ENCODE measurements at places on chromosomes 6 and 20.
A peak's percentile ranks its signal among the peaks of the same experiment; 100 is the strongest.

- DNase-seq: no peak
These were observed 567.4 kb downstream of the CBLN4 start for GRCh38 chr20:55437798-55438415.

GRCh38 chr20:62428396-62429295, 1.3 kb upstream of the RBBP8NL start:
- DNase-seq: no peak

- DNase-seq: no peak
These were observed 271.7 kb upstream of the CHD6 start for GRCh38 chr20:41889844-41890224.

DNA sequence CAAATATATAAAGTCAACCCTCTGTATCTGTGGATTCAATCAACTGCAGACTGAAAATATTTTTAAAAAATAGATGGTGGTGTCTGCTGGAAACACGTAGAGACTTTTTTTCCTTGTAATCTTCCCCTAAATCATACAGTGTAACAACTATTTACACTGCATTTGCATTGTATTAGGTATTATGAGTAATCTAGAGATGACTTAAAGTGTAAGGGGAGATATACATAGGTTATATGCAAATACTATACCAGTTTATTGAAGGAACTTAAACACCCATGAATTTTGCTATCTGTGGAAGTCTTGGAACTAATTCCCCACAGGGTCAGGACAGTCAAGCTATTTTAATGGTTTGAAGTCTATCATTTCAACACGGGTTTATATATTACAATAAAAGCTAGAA, 10.2 kb downstream of the HDAC2 start:
- DNase-seq: no peak

- DNase-seq: no peak
These were observed 297.8 kb downstream of the TAF4 start for GRCh38 chr20:61767761-61768494.

GRCh38 chr6:81933089-81933488, 180.6 kb upstream of the TENT5A start:
- DNase-seq: no peak

- DNase-seq: no peak
These were observed 7.5 kb upstream of the NUP153 start for GRCh38 chr6:17714177-17714576.

GRCh38 chr6:46288835-46289234, 118.1 kb upstream of the ENPP5 start:
- DNase-seq: no peak

GRCh38 chr20:23622839-23623343, 14.9 kb downstream of the CST3 start:
- no peak for DNase-seq

DNA sequence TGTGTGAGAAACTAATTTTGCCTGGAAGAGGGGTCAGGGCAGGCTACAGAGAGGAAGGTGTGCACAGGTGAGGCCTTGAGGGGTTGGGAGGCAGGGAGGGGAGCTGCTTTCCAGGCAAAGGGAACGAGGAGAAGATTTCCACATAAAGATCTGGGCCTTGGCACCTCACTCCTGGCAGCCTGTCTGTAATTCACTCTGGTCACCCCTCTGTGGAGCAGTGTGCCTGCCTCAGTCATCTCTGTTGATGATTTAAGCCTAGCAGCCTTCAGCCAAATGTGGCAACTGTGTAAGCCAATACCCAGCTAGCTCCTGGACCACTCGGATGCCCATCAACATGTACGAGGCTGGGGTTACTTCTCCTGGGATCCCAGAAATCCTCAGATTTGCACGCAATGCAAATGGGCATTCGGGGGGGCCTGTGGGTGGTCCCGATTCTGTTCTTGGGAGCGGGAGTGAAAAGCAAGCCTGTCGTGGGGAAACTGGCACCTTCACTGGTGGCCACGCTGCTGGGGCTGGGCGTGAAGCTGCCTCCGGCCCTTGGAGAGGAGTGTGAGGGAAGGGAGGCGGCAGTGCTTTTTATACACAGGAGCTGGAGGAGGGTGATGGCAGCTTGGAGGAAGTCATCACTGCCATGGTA, 360.4 kb downstream of the ZFAND3 start:
- peak; percentile 1 for DNase-seq

DNA sequence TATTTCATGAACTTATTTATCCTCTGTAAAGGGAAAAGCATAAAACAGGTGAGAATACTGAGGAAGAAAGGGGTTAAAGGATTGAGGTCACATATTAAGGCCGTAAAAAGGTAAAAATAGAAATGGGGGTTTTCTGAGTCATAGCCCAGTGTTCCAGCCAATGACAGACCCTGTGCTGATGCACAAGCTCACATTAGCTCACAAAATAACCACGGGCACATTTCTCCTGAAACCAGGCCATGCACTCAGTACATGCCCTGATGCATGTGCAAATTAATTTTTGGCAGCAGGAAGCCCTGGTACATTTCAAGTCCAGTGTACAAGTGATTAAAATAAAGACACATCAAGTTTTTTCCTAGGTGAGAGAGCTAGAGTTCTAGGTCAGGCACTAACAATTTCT, 194.4 kb downstream of the TMEM200A start:
- no peak for DNase-seq

DNA sequence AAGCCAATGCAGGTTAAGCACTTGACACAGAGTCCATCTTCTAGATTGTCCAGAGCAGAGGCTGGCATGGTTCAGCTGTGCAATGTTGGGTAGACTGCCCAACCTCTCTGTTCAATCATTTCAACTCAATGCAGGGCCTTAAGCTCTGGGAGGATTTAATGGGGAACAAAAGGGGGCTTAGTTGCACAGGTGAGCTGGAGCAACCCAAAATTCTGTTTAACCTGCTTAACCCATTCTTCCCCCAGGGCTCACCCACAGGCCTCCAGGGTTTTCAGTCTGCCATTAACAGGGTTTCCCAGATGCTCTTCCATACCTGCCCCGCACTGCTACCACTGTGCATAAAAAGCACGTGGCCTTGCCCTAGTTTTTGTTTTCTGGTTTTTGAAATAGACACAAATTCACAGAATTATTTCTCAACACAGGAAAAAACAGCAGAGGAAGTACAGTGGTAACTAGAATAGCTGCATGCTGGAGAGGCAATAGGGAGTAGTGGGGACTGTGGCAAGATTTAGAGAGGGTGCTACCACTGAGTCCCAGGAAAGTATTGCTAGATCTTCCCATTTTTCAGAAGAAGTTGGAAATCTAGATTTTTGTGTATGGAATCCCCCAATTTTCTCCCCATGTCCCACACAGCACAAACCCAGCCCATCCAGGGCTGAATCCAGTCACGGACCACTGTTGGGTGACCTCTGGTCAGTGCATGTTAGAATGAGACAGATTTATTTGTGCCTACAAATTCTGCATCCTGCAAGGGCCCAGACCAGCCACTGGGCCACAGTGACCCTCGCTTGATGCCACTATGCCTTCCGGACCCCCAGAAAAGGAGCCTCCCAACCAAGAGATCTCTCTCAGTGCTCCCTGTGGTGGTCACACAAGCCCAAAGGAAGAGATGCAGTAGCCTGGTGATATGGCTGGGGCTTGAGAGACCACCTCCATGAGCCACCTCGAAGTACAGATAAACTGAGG, 4.6 kb downstream of the PTGIS start:
- no peak for DNase-seq

- DNase-seq: no peak
These were observed 40.0 kb downstream of the RSPH3 start for GRCh38 chr6:158960026-158960425.

- no peak for DNase-seq
These were observed 88.7 kb downstream of the KCNB1 start for GRCh38 chr20:49393803-49394202.

GRCh38 chr20:48574383-48574782, 253.4 kb downstream of the PREX1 start:
- no peak for DNase-seq

DNA sequence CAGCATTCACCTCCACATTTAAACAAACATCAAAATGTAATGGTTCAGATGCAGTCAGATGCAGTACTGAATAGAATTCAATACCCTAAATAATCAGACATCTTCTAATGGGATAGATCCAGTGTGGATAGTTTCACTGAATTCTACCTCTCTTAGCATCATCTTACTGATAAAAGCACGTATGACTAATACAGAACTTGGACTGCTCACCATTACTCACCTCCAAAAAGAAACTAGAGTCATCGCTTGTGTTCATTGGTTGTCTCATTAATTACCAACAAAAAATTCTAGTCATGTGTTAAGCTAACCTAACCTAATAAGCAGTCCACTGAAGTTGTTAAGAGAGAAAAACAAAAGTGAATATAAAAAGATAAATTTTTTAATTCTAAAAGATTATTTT, 165.9 kb upstream of the IRAK1BP1 start:
- no peak for DNase-seq

GRCh38 chr20:53463101-53463972, 130.3 kb downstream of the ZNF217 start:
- no peak for DNase-seq

DNA sequence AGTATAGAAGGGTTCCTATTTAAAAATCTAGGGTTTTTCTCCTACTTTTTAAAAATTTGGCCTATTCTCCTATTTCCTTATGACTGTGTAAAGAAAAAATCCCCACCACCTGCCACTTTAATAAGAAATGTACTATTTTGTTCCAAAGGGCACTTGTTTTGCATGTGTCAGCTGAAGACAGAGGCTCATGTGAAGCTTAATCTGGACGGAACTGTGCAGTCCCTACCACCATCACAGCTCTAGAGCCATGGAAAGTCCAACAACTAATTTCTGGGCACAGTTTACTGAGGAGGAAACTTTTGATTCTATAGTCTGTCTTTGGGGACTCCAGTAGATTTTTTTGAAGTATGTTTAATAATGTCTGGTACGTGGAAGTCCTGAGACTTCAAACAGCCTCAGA, 60.0 kb upstream of the AHI1 start:
- no peak for DNase-seq

DNA sequence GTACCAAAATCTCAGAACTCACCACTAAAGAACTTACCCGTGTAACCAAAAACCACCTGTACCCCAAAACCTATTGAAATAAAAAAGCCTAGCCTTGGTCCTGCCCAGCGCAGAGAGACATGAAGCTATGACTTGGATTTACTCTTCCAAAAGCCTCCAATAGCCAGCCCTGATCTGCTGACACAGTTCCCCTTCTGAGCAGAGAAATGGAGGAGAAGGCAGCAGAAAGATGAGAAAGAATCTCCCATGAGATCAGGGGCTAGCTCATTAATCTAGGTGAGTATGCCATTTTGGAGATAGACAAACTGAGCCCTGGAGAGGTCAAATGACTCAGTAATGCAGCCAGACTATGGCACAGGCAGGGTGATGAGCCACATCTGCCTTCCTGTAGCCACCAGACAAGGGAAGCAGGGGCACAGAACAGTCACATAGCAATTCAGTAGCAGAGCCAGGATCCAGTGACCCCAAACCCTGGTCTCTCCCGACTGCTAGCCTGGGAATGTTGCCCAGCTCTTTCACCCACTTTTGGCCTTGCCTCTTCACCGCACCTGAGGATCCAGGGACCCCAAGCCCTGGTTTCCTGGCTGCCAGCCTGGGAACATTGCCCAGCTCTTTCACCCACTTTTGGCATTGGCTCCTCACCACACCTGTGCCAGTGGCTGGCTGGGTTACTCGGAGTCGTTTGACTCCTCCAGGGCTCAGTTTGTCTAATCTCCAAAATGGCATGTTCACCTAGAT, 7.2 kb upstream of the SDCBP2 start:
- no peak for DNase-seq

GRCh38 chr6:131231891-131232290, 96.6 kb downstream of the AKAP7 start:
- DNase-seq: no peak

DNA sequence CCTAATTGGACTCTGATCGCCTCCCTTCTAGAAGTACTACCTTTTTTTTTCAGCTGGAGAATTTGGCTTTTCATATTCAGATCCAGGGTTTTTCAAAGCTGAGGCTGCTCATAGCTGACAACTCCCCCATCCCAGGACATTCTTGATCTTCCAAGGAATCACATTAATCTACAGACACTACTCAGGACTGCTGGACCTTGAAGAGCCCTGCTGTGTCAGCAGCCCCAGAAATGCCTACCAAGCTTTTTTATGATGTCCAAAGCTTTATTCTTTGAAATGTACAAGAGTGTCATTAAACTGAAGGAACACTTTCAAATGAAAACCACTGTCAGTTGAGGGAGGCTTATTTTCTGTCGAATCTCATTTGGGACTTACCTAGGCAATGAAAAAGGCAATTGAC, 704.1 kb downstream of the PTPRT start:
- DNase-seq: no peak

DNA sequence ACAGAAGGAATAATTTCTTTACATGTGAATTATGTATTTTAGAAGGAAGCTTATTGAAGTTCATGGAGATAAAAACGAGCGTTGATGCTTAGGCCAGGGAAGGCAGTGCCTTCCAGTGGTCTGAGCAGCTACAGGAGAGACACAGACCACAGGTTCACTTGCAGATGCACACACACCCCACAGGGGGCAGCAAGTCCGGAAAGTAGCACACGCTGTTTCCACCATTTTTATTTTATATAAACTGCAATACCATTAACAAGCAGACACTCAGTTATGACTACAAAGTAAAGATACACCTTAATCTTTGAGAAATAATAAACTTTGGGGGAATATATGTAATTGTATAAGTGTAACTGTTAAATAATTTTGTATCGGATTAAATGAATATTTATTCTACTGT, 13.5 kb upstream of the DACT2 start:
- DNase-seq: no peak

DNA sequence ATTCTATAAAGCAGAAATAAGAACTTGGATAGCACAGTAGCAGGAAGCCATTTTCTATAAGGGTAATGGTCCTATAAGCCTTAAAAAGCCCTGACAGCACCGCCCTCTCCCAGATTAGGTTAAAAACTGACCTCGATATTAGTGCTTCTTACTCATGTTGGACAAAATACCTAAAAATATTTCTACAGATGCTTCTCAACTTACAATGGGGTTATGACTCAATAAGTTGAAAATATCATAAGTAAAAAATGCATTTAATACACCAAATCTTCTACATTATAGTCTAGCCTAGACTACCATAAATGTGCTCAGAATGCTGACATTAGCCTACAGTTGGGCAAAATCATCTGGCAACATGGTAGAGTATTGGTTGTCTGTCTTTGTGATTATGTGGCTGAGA, 70.3 kb downstream of the SESN1 start:
- DNase-seq: no peak
